ENCODE measurements at places on chromosomes 11 and 22.
A peak's percentile ranks its signal among the peaks of the same experiment; 100 is the strongest.

- no peak for DNase-seq
Measured at GRCh38 chr11:27388869-27389268, 25.9 kb upstream of the CCDC34 start.

- peak; percentile 28 for DNase-seq
Measured at GRCh38 chr11:85682330-85683305, 3.4 kb downstream of the CCDC89 start.

DNA sequence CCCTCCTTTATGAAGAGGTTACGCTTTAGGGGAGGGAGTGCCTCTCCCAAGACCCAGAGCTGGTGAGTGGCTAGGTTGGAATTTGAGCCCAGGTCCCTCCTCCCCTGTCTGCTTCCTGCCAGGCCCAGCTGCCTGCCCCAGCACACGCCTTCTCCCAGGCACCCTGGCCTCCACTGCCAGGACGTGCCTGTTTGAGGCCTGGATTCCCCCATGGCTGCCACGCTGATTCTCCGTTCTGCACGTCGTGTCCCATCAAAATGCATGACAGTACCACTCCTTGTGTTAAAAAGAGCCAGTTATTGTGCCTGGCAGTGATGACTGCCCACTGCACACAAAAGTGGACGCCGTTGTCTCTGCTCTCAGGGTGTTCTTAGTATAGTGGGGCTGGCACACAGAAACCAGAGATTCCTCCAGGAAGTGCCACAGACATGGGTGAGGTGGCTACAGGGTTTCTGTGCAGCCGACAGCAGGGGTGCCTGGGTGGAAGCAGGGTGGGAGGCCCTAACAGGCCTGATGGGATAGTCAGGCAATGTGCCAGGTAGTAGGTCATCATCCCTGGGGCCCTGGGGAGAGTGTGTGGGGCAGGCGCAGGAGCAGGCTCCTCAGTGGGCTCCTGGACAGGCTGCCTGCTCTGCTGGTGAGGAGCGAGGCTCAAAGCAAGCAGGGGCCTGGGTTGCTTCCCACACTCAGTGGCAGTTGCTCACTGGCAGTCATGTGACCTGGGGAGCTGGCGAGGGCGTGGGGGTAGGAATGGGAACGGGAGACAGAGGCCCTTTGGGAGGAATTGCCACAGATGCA, 24.2 kb downstream of the MED15 start:
- DNase-seq = no peak

GRCh38 chr11:2661173-2662023, 38.4 kb downstream of the KCNQ1OT1 start:
- DNase-seq = no peak

GRCh38 chr22:22935056-22935545, 47.5 kb downstream of the IGLL5 start:
- DNase-seq = no peak

DNA sequence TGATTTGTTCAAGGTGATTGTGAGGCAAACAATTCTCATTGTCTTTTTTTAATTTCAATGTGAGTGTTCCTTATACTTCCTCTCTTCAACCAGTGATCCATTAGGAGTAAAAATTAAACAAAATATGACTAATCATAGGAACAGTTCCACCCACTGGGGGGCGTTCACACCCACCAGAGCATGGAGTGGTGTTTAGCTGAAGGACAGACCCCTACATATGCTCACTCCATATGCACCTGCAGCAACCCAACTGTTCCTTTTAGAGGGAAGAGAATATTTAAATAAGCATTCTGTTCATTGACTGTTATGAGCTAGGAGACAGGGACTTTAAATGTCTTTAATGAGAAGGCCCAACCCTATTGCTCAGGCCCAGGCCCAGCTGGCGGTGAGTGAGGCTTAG, 78.7 kb upstream of the DRD2 start:
- no peak for DNase-seq

DNA sequence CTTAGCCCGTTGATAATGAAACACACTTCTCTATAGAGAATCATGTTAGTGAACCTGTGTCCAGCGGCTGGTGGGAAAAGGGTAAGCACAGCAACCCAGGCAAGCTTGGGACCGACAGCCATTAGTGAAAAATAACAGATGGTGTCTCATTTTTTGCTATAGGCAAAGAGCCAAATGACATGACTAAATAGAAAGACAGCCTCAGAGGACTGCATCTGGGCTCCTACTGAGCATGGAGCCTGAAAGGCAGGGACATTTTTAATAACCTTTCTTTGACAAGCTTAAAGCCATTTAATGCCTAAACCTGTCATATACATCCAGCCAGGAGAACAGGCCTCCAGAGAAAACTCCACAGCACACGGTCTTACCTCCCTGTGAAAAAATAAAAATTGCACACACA, 67.0 kb downstream of the FANCF start:
- DNase-seq = no peak

- DNase-seq = no peak
Measured at GRCh38 chr11:124841840-124842239, 23.4 kb upstream of the ROBO3 start.

- DNase-seq = peak; percentile 48
Measured at GRCh38 chr11:63813035-63813562, at the start of gene SPINDOC. TSS of gene SPINDOC (plus strand) at chr11:63813456. CDS start at chr11:63813687, 231 bp downstream.

DNA sequence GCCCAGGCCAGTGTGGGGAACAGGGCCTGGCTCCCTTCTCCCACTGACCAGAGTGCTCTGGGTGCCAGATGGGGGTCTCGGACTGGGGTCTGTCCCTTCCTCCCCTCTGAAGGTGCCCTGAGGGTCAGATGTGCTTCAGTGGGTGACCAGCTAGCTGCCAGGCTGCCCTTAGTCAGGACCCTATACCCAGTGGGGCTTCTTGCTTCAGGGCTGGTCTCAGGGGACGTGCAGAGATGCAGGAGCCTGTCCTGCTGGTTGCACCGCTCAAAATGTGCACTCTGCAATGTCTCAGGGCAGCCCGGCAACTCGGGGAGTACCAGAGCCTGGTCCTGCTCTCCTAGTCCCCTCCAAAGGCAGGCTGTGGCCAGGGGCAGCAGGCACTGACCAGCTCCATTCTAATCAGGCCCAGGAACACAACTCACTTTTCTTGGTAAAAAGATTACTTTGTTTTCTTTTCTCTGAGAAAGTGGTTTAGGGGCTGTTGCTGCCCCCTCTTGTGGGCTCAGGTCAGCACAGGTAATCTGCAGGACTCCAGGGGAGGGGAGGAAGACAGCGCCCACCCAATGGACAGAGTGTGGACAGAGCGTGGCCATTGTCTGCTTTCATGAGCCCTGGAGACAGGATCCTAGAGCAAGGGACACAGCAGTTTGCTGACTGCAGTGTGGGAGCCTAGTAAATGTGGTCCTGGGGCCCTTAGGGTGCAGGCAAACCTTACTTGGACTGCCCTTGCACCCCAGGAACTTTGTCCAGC, 80.9 kb downstream of the MED15 start:
- DNase-seq = no peak

DNA sequence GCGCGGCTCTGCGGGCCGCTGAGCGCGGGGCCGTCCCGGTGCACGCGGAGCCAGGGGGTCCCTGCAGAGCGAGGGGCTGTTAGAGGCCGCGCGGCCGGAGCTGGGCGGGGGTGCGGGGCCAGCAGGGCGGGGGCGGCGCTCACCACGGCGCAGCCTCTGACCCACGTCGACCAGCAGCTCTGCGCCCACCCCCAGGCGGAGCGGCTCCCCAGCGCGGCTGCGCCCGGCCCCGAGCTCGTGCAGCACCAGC, 385 bp upstream of the SCO2 start:
- DNase-seq = no peak

DNA sequence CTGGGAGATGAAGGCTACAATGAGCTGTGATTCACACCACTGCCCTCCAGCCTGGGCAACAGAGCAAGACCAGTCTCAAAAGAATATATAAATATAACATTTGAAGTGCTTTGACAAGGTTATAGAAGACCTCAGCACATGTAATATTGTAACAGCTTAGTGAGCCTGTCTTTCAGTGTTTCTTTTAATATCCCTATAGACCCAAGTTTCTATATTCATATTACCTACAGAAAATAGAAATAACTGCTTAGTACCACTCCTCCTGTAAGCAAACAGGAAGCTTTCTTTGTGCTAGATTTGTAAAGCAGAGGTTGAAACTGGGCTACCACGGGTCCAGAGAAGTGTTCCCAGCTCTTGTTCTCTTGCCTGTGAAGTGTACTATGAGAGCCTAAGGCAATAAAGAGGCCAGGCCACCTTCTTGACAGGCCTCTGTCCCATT, 68.2 kb downstream of the PPP2R1B start:
- DNase-seq = no peak

DNA sequence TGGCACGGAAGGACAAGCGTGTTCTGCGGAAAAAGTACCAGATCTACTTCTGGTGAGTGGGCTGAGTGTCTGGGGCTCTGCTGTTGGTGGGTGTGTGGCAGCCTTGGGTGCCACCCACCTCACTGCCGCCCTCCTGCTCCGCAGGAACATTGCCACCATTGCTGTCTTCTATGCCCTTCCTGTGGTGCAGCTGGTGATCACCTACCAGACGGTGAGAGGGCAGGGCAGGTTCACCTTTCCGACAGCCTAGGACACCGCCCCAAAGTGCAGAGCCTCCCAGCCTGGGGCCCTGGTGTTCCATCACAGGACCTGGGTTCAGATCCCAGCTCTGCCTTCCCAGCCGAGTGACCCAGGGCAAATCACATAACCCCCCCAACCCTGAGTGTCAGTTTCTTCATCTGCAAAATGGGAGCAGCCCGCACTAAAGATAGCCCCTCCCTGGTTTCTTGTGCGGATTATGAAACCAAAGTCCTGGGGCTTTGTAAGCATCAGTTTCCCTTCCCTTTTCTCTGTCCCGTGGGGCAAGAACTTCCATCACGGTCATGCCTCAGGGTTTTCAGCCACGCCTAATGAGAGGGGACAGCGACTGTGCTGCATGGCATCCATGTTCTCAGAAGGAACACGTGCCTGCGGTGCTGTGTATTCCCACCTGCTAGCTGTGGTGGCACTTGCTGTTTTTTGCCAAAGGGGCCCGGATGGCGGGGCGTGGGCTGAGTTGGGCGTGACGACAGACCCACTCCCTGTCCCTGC, 9.8 kb upstream of the TAGLN start:
- no peak for DNase-seq

GRCh38 chr11:133950874-133951326, 5.9 kb downstream of the IGSF9B start:
- no peak for DNase-seq

DNA sequence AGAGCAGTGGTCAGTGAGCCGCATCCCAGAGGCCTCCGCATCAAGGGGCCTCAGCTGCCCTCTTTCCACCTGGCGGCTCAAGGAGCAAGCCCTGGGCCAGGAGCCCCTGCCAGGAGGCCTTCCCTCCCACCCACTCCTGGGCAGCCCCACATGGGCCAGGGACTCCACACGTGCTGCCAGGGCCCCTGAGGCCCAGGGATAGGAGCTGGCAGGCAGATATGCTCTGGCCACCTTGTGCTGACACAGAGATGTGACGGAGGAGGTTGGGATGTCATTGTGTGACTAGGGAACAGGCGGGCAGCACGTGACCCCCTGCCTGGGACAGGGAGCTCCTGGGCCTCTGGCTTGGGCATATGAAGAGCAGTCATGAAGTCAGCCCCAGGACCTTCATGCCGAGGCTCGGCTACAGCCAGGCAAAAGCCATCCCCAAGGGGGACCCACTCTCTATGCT, 77.9 kb downstream of the PIWIL3 start:
- DNase-seq = no peak

DNA sequence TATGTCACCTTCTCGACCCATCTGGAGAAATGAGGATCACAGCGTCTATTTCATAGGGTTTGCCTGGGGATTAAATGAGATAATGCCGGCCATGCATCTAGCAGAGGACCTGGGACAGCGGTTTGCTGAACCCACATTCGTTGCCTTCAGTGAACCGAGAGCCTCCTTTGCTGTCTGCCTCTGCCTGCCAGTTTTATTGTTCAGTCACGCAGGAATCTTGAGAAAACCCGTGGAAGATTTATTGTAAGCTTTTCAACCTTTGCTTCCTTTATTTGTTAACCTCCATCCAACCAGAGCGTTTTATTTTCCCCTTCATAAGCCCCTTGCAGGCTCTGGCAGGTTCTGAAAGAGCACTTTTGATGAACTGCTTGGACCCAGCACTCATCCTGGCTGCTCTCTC, 202.3 kb upstream of the SYN3 start:
- no peak for DNase-seq

DNA sequence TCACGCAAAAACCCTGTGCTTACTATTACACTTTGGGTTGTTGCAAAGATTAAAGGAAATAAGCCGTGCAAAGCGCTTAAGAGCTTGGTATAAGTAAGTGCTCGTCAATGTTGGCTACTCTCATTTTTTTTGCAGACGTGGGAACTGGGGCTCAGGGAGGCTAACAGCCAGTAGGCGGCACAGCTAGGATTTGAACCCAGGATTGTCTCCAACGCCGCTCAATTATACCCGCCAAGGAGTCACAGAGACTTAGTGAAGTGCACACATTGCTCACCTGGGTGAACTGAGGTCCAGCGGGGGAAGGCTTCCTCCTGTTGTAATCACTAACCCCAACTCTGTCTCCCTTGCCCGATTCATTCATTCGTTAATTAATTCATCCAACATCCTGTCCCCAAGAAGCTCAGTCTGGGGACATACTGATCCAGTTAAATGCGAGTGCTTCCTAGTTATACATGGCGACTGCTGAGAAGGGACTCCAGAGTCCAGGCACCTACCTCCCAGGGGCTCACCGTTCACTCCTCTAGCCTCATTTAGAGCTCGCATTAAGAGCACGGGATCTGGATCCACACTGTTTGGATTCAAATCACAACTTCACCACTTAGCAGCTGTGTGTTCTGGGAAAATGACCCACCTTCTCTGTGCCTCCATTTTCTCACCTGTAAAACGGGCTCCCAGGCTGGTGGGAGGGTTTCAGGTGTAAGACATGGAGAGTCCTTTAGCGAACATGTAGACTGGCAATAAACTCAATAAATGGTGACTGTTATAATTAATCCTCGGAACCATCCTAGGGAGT, 838 bp upstream of the MTFP1 start:
- DNase-seq = peak; percentile 23

DNA sequence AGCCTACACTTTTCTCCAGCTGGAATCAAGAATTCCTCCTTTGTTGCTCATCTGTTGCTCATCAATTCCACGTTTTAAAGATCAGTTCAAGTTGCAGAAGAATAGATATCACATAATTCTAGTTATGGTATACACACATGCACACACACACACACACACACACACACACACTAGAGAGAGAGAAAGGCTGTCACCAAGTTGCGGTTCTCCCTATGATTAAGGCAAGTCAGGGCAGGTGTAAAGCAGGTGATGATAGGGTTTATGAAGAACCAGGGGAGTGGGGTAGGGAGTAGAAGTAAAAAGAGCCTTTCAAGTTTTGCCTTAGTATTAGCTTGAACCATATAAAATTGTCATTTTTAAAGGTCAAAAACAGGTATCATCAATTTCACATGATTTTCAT, 31.7 kb upstream of the TMPRSS4 start:
- no peak for DNase-seq

- DNase-seq = no peak
Measured at GRCh38 chr22:25987948-25988347, 181.3 kb upstream of the SEZ6L start.

DNA sequence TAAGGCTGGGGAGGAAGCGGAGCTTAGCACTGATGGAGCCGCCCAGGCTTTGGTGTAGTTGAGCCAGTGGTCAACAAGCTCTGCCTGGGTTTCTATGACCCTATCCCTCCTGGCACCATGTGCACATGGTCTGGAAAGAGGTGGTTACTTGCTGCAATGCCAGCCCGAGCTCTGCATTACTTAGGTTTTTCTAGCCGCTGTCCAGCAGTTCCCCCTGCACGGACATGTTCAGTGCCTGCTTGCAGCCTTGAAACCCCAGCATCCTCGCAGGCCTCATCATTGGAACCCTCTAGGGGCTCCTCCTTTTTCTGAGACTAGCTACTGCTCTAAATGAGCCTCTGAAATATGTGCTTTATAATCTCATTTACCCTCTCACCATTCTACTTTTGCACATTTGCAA, 16.6 kb downstream of the CNTF start:
- no peak for DNase-seq

GRCh38 chr11:62842171-62842741, 2.9 kb upstream of the WDR74 start:
- DNase-seq = peak; percentile 12

All from T-cell (primary cell).